M059J (cell line): ENCODE measurements at places on chromosomes 4 and X. TPM values are rescaled to one million over a fixed set of nuclear protein-coding genes. Genes with fewer than 3 reads are reported as not detected.

Gene ETDA
- not detected in 2 replicates for total RNA-seq

Gene BEX5
- total RNA-seq, result 1.4 TPM in 2 replicates

Gene FABP2
- not detected in 2 replicates for total RNA-seq

Gene AR
- 2.7 and 4.2 TPM in 2 replicates for total RNA-seq

DNA sequence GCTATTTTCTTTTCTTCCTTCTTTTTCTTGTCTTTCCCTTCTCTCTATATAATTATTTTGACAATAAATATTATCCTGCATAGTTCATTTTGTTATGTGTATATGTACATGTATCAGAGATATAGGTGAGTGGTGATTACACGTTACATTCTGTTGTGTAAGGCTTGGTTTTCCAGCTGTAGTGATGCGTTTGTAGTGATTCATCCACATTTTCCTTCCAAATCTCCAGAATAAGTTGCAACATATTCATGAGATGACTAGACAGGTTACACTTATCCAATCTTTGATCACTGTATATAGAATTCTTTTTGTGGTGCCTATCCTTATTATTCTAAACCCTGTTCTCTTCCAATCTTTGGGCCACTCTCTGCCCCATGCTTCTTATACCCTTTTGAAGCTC is 540.2 kb downstream of the GBA3 start:
- DNase-seq, result peak; percentile 2

- peak; percentile 76 for DNase-seq
Observed at GRCh38 chrX:47215291-47215900, 3.1 kb upstream of the CDK16 start.

- no peak for DNase-seq
Observed at GRCh38 chr4:28001698-28002097, 1141.1 kb downstream of the STIM2 start.

Gene MCUB
- total RNA-seq, result 103 and 115 TPM in 2 replicates

DNA sequence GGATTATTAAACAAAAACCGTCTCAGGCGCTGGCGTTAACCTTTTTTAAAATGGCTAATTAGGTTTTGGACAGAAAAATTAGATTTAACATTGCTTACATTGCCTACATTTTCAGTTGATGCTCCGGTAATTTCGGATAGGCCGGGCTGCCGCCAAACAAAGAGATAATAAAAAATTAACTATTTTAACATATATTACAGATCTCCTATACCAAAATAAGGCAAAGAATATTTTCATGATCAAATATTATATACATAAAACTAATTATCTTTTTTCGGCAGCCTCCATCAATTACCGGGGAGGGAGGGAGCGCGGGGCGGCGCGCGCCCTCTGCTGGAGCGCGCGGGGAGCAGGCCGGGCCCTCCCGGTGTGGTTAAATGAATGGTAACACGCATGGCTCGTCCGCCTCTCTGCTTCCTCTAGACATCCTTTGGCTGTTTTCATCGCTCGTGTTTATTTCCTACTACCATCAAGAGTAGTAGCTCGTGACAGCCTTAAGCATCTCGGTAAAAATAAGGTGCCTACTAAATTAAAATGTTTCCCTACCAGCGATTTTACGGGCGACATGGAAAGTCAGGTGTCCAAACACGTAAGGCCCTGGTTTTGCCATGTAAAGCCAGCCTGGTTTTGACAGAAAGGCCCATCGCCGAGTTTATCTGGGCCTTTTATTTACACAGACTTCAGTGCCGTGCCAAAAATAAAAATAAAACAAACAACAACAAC is 52.4 kb upstream of the TMEM33 start:
- DNase-seq, result peak; percentile 36
